Fibroblast of the conjunctiva (primary cell): ENCODE measurements at places on chromosomes 3 and 15.

- DNase-seq, result no peak
Measured at GRCh38 chr15:98127586-98127985, 167.1 kb downstream of the ARRDC4 start.

DNA sequence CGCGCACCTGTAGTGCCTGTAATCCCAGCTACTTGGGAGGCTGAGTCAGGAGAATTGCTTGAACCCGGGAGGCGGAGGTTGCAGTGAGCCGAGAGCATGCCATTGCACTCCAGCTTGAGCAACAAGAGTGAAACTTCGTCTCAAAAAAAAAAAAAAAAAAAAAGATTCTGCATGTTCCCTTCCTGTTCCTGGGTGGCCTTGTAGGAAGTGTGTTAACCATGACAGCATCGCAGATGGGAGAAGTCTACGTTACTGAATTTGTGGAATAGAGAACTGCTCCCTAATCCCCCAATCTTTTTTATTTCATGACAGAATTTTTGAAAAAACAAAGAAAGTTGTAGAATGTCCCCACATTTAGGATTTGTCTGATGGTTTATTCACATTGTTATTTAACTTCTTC lies 45.4 kb downstream of the FOXL2 start:
- no peak for DNase-seq

GRCh38 chr3:48957006-48957705 lies 32.9 kb upstream of the P4HTM start:
- no peak for DNase-seq

- no peak for DNase-seq
Measured at GRCh38 chr15:81947548-81947947, 98.3 kb downstream of the MEX3B start.

GRCh38 chr15:31083370-31083780 lies 18.1 kb downstream of the TRPM1 start:
- DNase-seq, result no peak

DNA sequence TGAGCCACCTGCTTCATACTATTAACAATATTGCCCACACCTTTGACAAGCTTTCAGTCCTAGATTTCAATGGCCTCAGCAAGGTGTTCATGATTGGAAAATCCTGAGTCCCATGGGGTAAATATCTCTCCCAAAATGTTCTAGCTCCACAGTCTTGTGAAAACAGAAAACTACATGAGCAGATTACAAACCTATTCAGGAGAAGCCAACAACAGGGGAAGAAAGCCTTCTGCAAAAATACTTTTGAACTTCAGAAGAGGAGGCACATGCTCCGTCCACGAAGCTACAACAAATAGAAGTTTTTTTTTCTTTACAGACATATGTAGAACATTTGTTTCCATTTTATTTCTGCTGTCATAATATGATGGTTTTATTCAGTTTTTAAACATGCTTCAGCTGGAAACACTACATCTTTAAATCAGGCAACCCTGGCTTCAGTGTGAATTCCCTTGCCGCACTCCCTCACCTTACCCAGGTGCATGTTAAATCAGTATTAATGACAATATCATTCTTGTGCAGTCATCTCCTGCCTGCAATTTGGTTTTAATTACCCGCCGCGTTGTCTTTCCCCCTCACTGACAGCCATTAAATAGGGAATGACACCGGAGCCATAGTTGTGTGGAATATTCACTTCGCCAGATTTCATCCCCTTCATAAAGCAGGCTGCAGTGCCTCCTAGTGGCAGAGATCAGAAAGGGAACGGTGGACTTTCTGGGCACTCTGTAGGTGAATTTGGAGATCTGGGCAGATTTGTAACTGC lies 725.5 kb upstream of the ARRDC4 start:
- peak; percentile 23 for DNase-seq

DNA sequence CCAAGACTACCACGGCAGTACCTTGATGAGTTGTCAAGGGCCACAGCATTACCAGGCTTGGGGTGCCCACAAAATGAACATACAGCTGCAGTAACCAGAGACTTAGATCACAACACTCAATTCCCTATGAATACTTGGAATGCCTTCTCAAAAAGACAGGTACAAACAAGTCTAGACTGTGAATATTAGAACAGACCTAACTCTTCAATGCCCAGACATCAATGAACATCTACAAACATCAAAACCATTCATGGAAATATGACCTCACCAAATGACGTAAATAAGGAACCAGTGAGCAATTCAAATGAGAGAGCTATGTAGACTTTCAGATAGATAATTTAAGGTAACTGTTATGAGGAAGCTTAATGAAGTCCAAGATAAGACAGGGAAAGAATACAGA lies 185.1 kb upstream of the POU1F1 start:
- DNase-seq, result no peak

- DNase-seq, result no peak
Measured at GRCh38 chr3:50453907-50454306, 49.5 kb downstream of the CACNA2D2 start.

GRCh38 chr3:140292170-140292569 lies 357.2 kb downstream of the CLSTN2 start:
- DNase-seq, result peak; percentile 5
